Activated CD4-positive, alpha-beta T cell treated with anti-CD3 and anti-CD28 coated beads, Interleukin-2, amount 50 U/mL, for 24 hours (primary cell): ENCODE measurements at places on chromosomes 12 and 14.

GRCh38 chr12:116783525-116784237 is 45.6 kb downstream of the RNFT2 start:
- no peak for DNase-seq

GRCh38 chr12:93315907-93316622 is 61.7 kb upstream of the NUDT4 start:
- DNase-seq, result no peak

GRCh38 chr14:87628129-87628528 is 364.9 kb downstream of the GALC start:
- DNase-seq, result no peak

- no peak for DNase-seq
These were observed 1.5 kb downstream of the RILPL1 start for GRCh38 chr12:123532019-123532418.

GRCh38 chr14:25887251-25887878 is 710.5 kb downstream of the NOVA1 start:
- DNase-seq, result no peak

DNA sequence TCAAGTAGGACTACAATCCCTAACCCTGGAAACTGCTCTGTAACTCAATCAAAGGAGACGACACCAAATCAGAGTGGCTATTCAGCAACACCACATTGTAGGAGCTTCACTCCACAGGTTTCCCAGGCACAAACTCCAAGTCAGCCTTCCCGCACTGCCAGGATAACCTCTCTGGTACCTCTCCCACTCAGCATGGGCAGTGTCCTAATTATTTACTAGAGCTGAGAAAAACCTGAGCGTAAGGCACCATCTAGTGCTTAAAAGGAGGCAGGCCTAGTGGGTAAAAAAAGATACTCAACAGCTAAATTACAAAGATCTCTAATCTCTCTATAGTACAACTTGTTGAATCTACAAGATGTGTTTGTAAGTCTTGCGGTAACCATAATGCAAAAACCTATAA is 36.1 kb downstream of the PARP11 start:
- no peak for DNase-seq

- DNase-seq, result no peak
These were observed 1.1 kb downstream of the PHLDA1 start for GRCh38 chr12:76030341-76031080.

DNA sequence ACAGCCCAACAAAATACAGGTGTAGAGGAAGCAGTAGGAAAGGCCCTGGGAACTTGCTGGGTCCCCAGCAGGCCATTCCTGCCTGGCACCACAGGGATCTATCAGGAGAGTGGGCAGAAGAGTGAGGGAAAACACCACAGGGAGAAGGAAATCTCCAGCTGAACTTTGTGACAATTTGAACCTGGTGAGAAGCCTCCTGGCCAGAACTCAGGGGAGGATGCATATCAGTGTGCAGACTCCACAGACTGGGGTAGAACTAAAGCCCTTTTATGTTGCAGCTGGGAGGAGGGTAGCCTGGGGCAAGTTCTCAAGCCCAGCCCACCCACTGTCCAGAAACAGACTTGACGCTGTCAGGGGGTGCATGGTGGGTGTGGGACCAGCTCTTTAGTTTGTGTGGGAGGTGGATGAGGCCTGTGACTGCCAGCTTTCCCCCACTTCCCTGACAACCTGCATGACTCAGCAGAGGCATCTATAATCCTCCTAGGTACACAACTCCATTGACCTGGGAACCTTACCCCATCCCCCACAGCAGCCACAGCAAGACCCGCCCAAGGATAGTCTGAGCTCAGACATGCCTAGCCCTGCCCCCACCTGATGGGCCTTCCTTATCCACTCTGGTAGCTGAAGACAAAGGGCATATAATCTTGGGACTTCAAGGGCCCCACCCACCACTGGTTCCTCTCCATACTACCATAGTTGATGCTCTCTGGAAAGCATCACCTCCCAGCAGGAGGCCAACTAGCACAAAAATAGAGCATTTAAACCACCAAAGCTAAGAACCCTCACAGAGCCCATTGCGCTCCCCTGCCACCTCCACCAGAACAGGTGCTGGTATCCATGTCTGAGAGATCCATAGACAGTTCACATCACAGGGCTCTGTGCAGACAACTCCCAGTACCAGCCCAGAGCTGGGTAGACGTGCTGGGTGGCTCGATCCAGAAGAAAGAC is 28.9 kb downstream of the PNN start:
- no peak for DNase-seq

- DNase-seq, result no peak
These were observed 303.4 kb upstream of the PRICKLE1 start for GRCh38 chr12:42892702-42893551.

DNA sequence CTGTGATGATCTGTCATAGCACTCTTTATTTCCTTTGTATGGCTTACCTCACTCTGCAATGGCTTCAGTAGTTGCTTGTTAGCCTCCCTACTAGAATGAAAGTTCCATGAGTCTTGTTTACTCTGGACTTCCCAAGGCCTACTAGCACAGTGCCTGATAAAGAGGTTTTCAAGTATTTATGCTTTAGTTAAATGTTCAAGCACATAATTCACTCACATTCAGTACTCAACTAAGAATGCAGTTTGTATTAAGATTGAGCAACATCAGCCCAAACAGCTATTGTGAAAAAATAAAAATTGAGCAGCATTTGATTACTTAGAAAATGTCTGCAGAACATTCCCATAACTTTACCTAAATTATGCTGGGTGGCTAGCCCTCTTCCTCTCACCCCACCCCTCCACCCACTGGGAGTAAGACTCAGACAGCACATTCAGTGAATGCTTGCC is 158.9 kb upstream of the AMIGO2 start:
- no peak for DNase-seq

- DNase-seq, result no peak
These were observed 504.4 kb upstream of the LMO3 start for GRCh38 chr12:17110316-17110715.

DNA sequence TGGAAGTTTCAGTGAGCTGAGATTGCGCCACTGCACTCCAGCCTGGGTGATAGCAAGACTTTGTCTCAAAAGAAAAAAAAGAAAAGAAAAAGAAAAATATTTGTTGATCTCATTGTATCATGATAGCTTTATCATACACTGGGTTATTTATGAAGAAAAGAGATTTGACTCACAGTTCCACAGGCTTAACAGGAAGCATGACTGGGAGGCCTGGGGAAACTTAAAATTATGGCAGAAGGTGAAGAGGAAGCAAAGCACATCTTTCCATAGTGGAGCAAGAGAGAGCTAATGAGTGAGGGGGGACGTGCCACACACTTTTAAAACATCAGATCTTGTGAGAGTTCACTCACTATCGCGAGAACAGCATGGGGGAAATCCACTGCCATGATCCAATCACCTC is 72.7 kb upstream of the FUT8 start:
- DNase-seq, result no peak

GRCh38 chr12:103680591-103681141 is 93.6 kb downstream of the STAB2 start:
- no peak for DNase-seq

DNA sequence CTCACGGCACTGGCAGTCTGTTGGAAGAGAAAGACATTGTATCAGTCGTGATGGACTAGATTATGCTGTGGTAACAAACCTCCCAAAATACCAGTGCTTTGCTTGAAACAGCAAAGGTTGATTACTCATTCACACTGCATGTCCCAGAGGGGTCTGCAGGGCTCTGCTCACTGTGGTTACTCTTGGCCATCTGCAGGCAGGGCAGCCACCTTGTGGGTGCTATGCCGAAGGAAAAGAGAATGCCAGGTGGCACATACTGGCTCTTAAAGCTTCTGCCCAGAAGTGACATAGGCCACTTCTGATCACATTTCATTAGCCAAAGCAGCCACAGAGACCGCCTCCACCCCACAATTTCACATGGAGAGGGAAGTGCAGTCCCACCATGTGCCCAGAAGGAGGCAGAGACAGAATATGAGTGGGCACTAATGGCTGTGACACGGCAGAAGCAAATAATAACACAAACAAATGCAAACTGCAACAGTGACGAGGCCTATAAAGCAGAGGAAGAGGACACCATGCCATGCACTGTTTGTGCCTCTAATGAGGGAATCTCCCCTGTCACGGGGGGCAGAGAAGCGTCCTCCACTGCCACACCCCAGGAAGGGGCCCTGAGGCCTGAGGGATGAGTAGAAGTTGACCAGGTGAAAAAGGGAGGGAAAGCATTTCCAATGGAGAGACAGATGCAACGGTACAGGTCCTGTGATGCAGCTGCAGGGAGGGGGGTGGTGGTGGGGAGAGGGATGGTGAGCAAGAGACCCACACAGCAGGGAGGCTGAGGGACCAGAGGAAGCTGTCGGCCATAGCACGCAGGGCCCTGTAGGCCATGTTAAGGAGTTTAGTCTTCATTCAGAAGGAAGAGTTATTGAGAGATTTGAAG is 51.7 kb upstream of the KICS2 start:
- DNase-seq, result no peak

DNA sequence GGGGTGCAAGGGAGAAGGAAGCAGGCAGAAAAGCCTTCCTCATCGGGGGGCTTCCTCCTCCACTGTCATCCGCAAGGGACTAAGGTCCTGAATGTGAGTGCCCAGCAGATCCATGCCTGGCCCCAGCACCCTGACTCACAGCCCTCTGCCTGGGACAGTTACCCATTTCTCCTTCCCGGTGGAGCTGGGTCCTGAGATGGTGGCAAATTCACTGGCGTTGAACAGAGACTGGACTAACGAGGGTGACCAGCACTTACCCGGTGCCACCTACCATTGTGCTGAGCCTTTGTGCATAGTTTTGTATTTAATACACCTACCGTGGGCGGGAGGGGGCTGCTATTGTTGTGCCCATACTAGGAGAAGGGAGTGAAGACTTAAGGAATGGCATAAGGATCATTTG is 30.9 kb upstream of the PLEKHG6 start:
- DNase-seq, result no peak

- DNase-seq, result no peak
These were observed 153.0 kb downstream of the NOVA1 start for GRCh38 chr14:26444822-26445221.

DNA sequence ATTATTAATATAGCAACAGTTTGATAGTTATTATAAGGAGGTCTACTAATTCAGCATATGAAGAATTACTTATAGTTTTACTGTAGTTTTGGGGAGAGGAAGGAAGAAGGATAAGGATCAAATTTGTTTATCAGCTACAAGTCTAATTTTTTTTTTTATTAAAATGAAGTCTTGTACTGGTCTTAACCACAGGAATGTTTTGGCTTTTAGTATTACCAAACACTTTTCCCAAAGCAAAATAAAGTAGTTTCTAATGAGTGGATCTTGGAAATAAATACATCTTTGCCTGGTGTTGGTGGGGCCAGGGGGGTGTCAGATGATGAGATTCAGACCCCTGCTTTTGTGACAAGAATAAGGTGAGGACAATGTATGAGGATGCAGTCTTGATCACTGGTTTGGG is 57.2 kb upstream of the ZDHHC17 start:
- no peak for DNase-seq

GRCh38 chr12:92987362-92987761 is 58.3 kb upstream of the EEA1 start:
- DNase-seq, result peak; percentile 17

GRCh38 chr12:63353559-63353958 is 202.6 kb upstream of the AVPR1A start:
- DNase-seq, result no peak

DNA sequence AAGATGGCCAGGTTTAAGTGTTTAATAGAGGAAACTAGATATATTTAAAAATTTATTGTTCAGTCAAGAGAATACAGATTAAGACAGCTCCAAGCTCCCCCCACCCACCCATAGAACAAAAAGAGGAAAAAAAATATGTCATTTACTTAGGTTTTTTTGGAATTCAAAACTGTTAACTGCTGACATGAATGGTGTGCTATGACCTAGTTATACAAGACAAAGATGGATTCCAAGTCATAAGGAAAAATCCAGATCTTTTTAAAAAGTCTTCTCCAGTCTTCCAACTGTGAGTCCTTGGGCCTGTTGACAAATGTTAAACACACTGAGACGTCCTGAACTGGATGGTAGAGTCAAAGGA is 1.3 kb upstream of the SETD1B start:
- no peak for DNase-seq
